Stimulated activated CD8-positive, alpha-beta memory T cell treated with anti-CD3 and anti-CD28 coated beads, Interleukin-7, amount 100 ng/mL, for 1 hour (primary cell): ENCODE measurements at places on chromosomes 4 and X.

DNA sequence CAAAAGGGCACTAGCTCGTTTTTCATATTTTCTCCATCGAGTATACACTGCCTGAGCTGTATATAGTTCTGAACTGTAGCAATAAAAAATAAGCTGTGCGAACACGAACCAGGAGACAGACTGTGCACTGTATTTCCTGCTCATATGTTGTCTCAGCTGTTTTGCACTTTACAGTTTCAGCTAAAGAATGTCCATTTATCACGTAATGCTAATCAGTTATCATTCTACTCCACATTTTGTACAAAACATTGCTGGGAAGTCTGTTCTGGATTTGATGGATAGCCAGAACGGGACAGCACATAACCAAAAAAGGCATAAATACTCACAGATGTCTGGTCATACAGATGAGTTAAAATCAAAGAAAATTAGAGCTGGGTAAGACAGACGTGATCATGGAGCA, 315.5 kb upstream of the ADGRL3 start:
- no peak for DNase-seq

GRCh38 chr4:152860046-152860445, 76.1 kb upstream of the FHDC1 start:
- DNase-seq = no peak

GRCh38 chrX:24232796-24233195, 81.1 kb downstream of the SUPT20HL2 start:
- no peak for DNase-seq

DNA sequence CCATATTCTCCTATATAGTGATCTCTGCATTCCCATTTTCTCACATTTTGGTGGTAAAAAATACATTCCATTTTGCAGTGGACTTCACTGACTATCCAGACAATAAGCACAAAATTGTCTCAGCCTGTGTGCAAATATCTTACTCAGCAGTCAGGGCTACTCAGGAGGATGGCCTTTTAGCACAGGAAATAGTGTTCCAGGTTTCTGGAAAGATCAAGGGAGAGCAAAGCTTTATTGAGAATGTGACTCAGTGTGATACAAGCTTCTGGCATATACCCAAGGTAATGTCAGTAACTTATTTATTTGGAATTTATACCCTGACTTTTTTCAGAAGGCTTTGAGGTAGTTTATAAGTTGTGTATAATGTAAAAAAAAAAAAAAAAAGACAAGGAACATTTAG, 233.4 kb downstream of the TEX13A start:
- no peak for DNase-seq

- DNase-seq = no peak
Measured at GRCh38 chrX:4935846-4936245, 1222.4 kb upstream of the PRKX start.

- no peak for DNase-seq
Measured at GRCh38 chr4:156924774-156925315, 46.8 kb downstream of the PDGFC start.

DNA sequence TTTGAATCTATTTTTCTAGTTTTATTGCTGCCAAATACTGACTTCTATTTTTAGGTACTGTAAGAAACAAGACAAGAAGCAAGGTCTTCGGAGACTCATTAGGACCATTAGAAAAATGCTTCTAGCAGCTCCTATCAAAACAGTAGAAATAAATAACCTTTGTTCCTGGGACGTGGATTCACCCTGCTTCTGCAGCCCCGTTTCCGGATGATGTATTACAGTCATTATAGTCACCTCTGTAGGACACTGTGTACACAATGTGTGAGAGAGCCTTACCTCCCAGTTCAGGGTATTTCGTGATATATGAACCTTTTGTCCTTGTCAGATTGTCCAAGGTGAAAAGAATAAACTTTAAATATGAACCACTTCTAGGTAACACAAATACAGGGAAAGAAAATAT, 484.0 kb upstream of the TECRL start:
- DNase-seq = no peak

GRCh38 chrX:57104921-57105398, 16.4 kb downstream of the SPIN2B start:
- DNase-seq = no peak

- DNase-seq = no peak
Measured at GRCh38 chrX:65723706-65724105, 56.3 kb downstream of the MSN start.

DNA sequence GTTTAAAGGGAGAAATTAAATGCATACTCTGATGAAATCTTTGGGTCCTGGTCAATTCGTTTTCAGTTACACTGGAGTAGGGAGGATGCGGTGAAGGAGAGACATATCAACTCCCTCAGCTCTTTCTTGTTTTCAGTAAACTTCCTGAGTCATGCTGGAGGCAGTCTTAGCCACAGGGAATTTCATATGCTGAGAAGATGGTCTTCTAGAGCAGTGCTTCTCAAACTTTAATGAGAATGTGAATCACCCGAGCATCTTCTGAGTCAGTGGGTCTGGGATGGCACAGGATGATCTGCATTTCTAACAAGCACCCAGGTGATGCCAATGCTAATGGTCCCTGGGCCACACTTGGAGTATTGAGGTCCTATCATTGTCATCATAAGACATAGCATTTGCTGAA, 214.5 kb downstream of the KIT start:
- DNase-seq = no peak

DNA sequence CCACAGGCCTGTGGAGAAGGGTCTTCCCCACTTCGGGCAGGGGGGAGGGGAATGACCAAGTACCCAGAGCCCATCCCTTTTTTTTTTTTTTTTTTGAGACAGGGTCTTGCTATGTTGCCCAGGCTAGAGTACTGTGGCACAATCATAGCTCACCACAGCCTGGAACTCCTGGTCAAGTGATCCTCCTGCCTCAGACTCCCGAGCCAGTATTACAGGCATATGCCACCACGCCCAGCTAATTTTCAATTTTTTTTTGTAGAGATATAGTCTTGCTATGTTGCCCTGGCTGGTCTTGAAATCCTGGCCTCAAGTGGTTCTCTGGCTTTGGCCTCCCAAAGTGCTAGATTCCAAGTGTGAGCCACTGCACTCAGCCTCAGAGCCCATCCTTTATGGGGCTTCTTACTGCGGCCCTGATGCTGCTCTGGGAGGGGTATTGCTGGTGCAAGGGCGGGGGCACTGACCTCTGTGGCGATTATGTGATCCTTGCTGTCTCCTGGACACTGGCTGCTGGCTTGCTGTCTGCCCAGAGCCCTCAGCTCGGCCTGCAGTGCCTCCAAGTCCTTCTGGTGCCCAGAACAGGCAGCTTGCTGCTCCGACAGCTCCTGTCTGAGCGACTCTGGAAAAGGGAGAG, 32.9 kb downstream of the MED28 start:
- no peak for DNase-seq
